Esophagus squamous epithelium (tissue), 5 donors: ENCODE measurements at places on chromosomes 7 and 10.

- no peak for DNase-seq
These were observed 227.6 kb downstream of the ANKRD7 start for GRCh38 chr7:118452128-118452527.

- DNase-seq = no peak
These were observed 19.3 kb upstream of the PRKAR1B start for GRCh38 chr7:746155-747061.

GRCh38 chr10:35456153-35456720 is 119.9 kb downstream of the CCNY start:
- no peak for DNase-seq

GRCh38 chr7:50196719-50197118 is 103.7 kb upstream of the ZPBP start:
- DNase-seq = no peak

GRCh38 chr7:30252885-30253795 is 31.3 kb upstream of the ZNRF2 start:
- DNase-seq = no peak

GRCh38 chr7:48708635-48709034 is 215.7 kb upstream of the CDC14C start:
- no peak for DNase-seq

DNA sequence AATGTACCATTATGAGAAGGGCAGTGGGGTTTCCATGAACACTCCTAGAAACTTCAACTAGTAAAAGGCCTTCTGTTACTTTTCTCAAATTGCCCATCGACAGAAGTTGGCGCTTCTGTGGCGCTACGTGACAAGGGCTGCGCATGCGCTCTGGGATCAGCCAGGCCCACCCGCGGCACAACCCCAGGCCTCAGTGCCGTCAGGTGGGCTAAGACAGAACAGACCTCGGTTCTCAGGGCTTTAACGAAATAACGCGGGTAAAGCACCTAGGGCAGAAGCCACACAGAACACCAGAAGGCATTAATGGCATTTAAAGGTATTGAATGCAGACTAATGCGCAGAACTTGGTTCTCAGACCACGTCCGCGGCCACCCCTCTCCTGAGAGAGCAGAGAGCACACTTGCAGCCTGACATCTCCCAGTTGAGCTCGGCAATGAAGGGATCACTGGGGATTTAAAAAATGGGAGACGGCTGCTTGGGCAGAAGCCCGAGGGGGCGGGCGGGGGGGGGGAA is 67.6 kb upstream of the CTNNA3 start:
- no peak for DNase-seq

DNA sequence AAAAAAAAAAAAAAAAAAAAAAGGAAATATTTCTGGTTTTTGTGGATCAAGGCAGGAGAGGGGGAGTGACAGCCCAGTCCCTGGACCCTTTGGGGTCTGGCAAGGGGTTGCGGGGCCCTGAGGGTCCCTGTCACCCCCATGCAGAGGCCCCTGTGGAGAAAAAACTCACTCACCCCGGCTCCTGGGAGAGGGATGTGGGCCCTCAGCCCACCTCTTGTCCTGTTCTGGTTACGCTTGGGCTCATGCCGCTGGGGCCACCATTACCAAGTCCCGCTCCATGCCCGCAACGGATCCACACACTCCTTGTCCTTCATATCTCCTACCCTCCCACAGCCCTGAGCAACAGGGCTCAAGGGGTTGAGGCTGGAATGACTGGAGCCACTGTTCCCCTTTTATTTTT is 1.0 kb upstream of the TMEM184A start:
- no peak for DNase-seq

GRCh38 chr10:98855403-98856189 is 380.1 kb downstream of the HPSE2 start:
- DNase-seq = no peak

GRCh38 chr10:132162021-132162531 is 24.7 kb upstream of the DPYSL4 start:
- DNase-seq = no peak

DNA sequence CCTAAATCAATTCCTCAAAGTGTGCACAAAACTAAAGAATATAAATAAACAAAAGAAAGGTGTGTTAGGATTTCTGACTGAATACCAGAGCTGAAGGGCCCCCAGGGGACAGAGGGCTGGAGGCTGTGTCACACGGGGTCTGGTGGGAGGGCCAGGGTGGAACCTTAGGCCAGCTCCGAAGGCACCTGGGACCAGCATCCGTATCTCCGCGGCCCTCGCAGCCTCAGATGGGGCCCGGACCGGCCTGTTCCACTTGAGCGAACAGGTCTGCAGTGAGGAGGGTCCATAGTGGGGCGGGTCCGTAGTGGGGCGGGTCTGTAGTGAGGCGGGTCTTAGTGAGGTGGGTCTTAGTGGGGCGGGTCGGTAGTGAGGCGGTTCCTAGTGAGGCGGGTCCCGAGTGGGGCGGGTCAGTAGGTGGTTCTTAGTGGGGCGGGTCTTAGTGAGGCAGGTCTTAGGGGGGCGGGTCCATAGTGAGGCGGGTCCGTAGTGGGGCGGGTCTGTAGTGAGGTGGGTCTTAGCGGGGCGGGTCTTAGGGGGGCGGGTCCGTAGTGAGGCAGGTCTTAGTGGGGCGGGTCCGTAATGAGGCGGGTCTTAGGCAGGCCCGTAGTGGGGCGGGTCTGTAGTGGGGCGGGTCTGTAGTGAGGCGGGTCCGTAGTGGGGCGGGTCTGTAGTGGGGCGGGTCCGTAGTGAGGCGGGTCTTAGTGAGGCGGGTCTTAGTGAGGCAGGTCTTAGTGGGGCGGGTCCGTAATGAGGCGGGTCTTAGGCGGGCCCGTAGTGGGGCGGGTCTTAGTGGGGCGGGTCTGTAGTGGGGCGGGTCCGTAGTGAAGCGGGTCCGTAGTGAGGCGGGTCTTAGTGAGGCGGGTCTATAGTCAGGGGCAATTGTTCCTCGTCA is 15.1 kb downstream of the GPR146 start:
- DNase-seq = no peak

GRCh38 chr7:77813180-77813579 is 14.6 kb downstream of the PHTF2 start:
- DNase-seq = no peak

- DNase-seq = no peak
These were observed 31.7 kb upstream of the CCNY start for GRCh38 chr10:35304649-35305048.

DNA sequence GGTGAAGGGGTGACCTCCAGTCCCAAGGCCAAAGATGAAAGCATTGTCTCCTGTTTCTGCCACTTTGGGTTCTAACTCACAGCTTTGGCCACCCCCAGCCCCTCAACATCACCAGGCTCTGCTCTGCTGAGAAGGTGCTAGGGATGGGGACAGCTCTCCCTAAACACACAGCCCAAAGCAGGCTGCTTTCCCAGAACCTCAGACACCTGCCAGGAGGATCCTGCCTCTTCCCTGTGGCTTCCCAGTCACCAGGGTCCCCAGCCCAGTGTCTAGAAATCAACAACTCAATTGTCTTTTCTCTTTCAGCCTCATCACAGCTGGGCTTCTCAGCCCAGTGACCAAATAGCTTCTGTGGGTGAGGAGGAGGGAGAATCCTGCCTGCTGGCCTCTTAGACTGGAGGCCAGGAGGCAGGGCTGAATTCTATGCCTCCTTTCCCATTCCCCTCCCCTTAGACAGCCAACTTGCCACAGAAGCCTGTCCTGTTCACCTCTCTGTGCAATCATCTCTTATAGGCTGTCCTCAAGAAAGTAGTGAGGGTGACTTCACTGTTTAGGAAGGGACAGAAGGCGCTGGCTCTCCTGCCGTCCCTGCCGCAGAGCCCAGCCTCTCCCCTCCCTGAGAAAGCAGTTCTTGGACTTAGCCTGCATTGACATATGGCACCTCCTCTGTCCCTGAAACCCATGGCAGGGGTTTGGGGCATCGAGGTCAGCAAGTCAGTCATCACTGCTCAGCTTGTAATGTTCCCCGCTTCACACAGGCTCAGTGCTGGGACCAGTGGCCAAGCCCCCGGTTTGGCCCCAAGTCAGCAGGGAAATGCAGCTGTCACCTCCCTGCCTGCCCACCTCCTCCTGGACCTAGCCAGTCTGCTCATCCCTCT is 3.7 kb downstream of the FGF8 start:
- DNase-seq = no peak

DNA sequence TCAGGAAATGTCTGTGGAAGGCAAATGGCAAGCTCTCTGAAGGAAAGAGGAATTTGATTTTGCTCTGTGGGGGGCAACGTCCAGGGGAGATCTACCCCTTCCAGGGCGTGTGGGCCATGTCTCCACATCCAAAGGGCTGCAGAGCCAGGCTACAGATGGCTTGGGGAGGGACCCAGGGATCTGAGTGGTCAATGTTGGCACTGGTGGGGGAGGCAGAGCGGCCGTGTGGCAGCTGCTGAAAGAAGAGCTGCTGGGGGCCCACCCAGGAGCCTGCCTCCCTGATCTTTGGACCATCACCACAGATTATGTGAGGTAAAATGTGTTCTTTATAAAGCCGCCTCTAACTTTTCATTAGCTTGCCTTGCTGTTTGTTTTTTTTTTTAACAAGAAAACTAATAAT is 144.1 kb downstream of the HERPUD2 start:
- no peak for DNase-seq

- no peak for DNase-seq
These were observed 32.6 kb upstream of the CHCHD3 start for GRCh38 chr7:133114519-133114918.

GRCh38 chr10:52226197-52226847 is 87.8 kb upstream of the DKK1 start:
- DNase-seq = no peak

DNA sequence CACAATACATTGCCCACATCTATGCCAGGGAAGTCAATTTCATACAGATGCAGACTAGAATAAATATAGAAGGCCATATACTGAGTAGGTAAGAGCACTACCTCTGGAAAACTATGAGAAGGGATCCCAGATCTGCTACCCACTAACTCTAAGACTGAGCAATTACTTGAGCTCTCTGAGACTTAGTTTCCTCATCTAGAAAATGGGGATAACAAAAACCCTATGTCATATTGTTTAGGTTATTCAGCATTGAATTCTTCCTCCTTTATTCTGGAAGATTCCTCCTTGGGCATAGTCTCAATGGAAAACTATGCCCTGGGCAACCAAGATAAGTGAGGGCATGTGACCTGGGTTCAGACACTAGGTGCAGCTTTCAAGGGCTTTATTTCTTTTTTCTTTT is 4.0 kb upstream of the ARMH3 start:
- DNase-seq = no peak

- no peak for DNase-seq
These were observed at the start of gene TRIP6 for GRCh38 chr7:100867040-100867775. Gene TRIP6 (plus strand): TSS chr7:100867387. CDS start chr7:100867498, 111 bp downstream.

DNA sequence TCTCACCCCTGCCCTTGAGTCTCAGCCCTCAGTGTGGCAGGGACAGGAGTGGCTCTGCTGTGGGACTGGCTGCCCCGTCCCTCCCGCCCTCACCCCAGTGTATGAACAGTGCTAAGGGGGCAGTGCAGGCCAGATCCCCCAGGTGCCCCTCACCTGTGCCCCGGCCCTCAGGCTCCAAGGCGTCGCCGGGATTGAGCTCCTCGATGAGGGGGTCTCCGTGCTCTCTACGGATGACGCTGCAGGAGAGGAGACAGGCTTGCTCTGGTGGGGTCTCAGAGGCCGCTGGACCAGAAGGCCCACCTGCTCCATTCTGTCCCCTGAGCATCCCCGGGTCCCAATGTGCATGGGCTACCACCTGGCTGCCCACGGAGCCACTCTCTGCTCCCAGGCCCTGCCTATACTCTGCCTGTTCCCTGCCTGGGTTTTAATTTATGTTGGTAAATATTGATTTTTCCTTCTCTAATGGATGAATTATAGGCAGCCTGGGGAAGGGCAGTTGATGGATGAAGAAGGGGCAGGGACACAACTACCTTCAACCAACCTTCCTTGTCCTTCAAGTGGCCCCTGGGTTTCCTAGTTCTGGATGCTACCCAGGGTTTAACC is 47.2 kb downstream of the GOLGA7B start:
- DNase-seq = no peak

DNA sequence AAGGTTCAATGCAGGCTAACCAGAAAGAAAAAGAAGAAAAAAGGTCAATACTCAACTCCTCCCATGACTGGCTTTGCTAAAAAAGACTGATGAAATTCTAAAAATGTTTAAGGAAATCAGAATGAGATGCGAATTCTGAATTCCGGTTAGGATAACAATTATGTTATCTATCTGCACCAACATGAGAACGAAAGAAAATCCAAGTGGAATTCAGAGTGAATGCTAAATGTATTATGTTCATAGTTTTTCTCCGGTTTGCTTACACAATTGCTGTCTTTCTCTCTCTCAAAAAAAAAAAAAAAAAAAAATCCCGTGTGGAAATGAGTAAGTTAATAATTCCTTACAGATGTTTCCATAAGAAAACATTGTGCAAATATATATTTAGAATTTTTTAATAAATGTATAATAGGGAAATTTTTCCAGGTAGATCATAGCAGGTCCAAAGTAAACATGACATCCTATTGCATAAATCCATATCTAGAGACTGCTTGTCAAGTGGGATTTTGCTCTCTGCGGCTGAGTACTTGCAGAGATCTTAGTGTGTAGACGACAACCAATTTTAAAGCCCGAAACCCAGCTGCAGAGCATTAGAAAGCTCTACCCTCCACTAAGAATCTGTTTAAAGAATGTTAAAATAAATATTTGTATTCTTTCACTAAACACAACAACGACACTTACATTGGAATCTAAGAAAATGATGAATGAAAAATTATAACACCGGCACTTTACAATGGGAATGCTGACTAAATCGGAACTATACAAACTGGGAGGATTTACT is 104.0 kb downstream of the JAZF1 start:
- DNase-seq = no peak

DNA sequence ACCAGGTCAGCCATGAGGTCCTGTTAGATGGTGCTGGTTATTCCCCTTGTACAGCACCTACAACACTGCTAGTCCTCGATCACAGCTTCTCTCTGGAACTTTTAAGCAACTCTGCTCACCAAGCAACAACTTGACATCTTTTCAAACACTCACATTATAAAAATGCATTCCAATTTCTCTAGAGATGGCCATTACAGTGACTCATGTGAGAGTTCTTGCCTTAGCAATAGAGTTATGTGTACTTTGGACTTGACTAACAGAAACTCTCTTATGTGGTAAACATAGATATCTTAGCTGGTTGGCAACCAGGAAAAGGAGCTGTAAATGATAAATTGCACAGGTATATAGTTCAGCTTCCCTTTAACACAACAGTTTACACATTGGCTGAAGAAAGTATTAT is 122.2 kb downstream of the PDE1C start:
- DNase-seq = no peak

DNA sequence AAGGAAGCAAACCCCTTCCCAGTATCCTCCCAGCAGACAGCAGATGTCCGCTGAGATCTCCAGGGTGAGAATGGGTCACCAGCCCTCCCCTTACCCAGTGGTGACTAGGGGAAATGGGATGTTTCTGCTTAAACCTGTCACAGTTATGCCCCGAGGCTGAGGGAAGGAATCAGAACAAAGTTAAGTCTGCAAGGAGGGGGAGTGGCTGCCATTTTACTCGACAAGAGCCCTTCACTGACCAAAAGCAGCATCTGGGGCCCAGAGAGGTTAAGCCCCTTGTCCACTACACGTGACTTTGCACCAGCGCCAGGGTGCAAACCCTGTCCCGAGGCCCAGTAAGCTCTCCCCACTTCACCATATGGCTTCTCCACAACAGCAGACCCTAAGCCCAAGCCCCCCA is 4.6 kb upstream of the NANOS1 start:
- DNase-seq = no peak

- no peak for DNase-seq
These were observed 1355.5 kb upstream of the LRRTM3 start for GRCh38 chr10:65570143-65571010.

GRCh38 chr7:85997515-85997914 is 646.2 kb upstream of the GRM3 start:
- DNase-seq = no peak

GRCh38 chr10:114294549-114294948 is 55.5 kb downstream of the VWA2 start:
- no peak for DNase-seq

GRCh38 chr7:22545529-22545928 is 45.5 kb upstream of the STEAP1B start:
- DNase-seq = no peak
